Activated T-helper 1 cell treated with anti-CD3 and anti-CD28 coated beads, Interleukin-12 subunit alpha, Interleukin-12 subunit beta, Interleukin-2, Interleukin-4 antibody, amounts not matched to agents 30 ng/mL and 10 ng/mL and 1 ng/mL, durations not matched to agents 14 hours and 24 hours and 36 hours (primary cell): ENCODE measurements at places on chromosomes 12 and 14.
A peak's percentile ranks its signal among the peaks of the same experiment; 100 is the strongest.

GRCh38 chr14:93246534-93246933 is 39.5 kb downstream of the UBR7 start:
- no peak overlapping the region for H3K27ac ChIP-seq
- H3K27me3 ChIP-seq = no peaks in the 10 kb centered on the region
- no peak overlapping the region for H3K4me3 ChIP-seq
- H3K4me1 ChIP-seq = no peaks in the 10 kb centered on the region
- DNase-seq = no peak

DNA sequence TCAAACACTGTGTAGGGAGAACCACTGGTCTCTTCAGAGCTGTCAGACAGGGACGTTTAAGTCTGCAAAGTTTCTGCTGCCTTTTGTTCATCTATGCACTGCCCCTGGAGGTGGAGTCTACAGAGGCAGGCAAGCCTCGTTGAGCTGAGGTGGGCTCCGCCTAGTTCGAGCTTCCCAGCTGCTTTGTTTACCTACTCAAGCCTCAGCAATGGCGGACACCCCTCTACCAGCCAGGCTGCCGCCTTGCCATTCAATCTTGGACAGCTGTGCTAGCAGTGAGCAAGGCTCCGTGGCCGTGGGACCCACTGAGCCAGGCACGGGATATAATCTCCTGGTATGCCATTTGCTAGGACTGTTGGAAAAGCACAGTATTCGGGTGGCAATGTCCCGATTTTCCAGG is 24.6 kb upstream of the YBX3 start:
- H3K27ac ChIP-seq = no peak overlapping the region
- no peak overlapping the region for H3K4me3 ChIP-seq

- H3K4me1 ChIP-seq = no peaks in the 10 kb centered on the region
- no peak overlapping the region for H3K27ac ChIP-seq
- no peak overlapping the region for H3K4me3 ChIP-seq
- H3K27me3 ChIP-seq = no peaks in the 10 kb centered on the region
- no peaks in the 10 kb centered on the region for H3K36me3 ChIP-seq
Observed at GRCh38 chr12:5260591-5261086, 171.3 kb upstream of the NTF3 start.

- H3K4me1 ChIP-seq = peaks cover 22% of the 10 kb centered on the region
- H3K36me3 ChIP-seq = peaks cover 7% of the 10 kb centered on the region
- DNase-seq = no peak
Observed at GRCh38 chr12:14239935-14240872, 125.3 kb upstream of the ATF7IP start.

- H3K27ac ChIP-seq = no peak overlapping the region
- H3K4me3 ChIP-seq = no peak overlapping the region
- peaks cover 4% of the 10 kb centered on the region for H3K36me3 ChIP-seq
- no peak for DNase-seq
- no peaks in the 10 kb centered on the region for H3K27me3 ChIP-seq
Observed at GRCh38 chr12:112111931-112112330, 3.3 kb upstream of the NAA25 start.

DNA sequence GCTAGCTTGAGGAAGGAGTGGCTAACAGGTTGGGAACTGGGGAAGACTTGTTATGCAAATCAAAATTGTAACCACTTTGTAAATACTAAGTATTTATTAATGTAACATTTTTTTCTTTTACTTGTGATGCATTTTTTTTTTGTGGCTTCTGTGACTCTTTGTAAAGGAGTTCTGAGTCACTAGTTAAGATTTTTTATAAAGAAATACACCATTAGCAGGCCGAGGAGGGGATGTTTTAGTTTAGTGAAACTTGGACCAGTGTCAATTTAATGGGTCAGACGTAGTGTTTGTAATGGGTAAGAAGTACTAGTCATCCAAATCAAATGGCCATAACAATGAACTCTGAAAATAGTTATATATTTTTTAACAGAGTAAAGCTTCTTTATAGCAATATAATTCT is 43.1 kb downstream of the AKAP6 start:
- H3K36me3 ChIP-seq = no peaks in the 10 kb centered on the region
- H3K27ac ChIP-seq = no peak overlapping the region
- H3K27me3 ChIP-seq = no peaks in the 10 kb centered on the region
- no peak for DNase-seq

GRCh38 chr14:74612350-74613021 is 449 bp upstream of the LTBP2 start:
- no peaks in the 10 kb centered on the region for H3K36me3 ChIP-seq
- peak; percentile 80 for DNase-seq
- peaks cover 48% of the 10 kb centered on the region for H3K4me1 ChIP-seq
- no peak overlapping the region for H3K27ac ChIP-seq
- peaks cover 43% of the 10 kb centered on the region for H3K27me3 ChIP-seq
- H3K4me3 ChIP-seq = peak overlapping the region; percentile 73

DNA sequence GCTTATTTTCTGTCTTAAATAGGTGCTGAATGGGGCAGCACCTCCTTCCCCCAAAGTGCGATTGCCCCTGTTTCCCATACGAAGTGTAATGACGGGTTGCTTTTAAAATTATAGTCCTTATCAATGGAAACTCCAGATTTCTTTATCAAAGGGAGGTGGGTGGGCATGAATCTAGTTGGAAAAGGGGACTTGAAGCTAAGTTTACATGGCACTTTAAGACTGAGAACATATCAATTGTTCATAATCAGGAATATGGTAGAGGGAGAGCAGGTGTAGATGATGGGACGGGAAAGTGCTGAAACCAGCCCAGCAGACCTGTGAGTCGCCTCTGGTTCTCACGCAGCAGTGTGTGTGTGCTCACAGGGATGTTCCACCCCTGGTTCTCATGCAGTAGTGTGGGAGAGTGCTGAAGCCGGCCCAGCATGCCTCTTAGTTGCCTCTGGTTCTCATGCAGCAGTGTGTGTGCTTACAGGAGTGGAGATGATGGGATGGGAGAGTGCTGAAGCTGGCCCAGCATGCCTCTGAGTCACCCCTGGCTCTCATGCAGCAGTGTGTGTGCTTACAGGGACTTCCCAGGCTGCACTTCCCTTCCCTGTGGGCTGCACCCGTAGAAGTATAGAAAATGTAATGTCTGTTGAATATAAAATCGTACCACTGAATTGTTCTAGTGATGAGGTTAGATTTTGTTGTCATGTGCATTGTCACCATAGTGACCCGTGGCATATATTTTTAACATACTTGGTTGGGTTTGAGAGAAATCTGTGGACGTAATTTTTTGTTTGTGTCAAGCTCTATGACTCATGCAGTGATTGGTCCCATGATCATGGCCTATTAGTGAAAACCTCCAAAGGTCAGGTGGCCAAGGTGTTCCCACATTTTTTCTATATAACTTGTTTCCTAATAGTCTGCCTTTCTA is 51.6 kb downstream of the GPATCH2L start:
- H3K27me3 ChIP-seq = no peaks in the 10 kb centered on the region
- no peak for DNase-seq
- no peak overlapping the region for H3K27ac ChIP-seq
